Activated naive CD4-positive, alpha-beta T cell treated with anti-CD3 and anti-CD28 coated beads for 36 hours (primary cell): ENCODE measurements at places on chromosomes 4 and X. TPM values are rescaled to one million over a fixed set of nuclear protein-coding genes. Genes with fewer than 3 reads are reported as not detected.
A peak's percentile ranks its signal among the peaks of the same experiment; 100 is the strongest.

DNA sequence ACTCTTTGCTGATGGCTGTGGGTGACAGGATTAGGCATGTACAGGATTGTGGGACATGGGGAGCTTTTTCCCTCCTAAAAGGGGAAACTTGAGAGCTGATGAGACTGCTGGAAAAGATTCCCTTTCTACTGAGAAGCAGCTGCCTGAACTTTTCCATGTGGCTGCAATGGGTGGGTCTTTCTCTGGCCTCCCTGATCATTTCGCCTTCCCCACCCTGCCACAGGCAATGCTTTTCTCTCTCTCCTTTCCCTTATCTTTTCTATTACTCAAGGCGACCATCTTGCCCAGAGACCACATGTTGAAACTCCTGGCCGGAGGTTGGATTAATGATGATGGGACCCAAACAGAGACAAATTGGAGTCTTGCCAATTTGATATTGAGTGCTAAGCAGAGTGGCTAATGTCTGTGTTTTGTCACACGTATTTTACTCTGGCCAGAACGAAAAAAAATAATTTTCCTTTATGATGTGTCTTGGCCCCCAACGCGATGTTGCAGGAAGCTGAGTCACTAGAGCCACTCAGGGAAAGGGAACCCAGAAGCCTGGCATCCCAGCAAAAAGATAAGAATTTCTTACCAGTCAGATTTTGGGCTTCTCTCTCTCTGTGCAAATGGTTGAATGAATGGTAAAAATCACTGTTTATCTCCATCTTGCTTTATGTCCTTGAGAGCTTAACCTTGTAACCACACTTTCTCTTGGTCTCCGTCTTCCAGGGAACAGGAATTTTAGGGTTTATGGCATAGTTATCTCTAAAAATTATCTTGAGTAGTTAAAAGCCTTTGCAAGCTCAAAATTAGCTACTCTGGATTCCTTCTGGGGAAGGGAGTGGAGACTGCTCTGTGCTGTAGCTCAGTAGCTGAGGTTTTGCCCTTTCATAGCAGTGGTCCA is 19.4 kb upstream of the ATP8A1 start:
- DNase-seq: no peak
- H3K36me3 ChIP-seq: peaks cover 3% of the 10 kb centered on the region
- peak overlapping the region; percentile 71 for H3K27ac ChIP-seq
- H3K4me1 ChIP-seq: peaks cover 59% of the 10 kb centered on the region
- no peaks in the 10 kb centered on the region for H3K27me3 ChIP-seq

The GPR34 gene
- total RNA-seq: not detected

The IL2RG gene
- 148 TPM for total RNA-seq

GRCh38 chr4:137735561-137736104 is 203.3 kb upstream of the PCDH18 start:
- H3K4me3 ChIP-seq: no peak overlapping the region
- H3K27ac ChIP-seq: no peak overlapping the region
- H3K27me3 ChIP-seq: no peaks in the 10 kb centered on the region

GRCh38 chr4:103012060-103012459 is 7.4 kb downstream of the SLC9B1 start:
- H3K27ac ChIP-seq: no peak overlapping the region
- H3K4me3 ChIP-seq: no peak overlapping the region
- H3K36me3 ChIP-seq: no peaks in the 10 kb centered on the region
- no peaks in the 10 kb centered on the region for H3K4me1 ChIP-seq

The MAGEB10 gene
- not detected for total RNA-seq

GRCh38 chr4:10730019-10730418 is 45.5 kb upstream of the CLNK start:
- H3K4me1 ChIP-seq: peaks cover 39% of the 10 kb centered on the region
- H3K27ac ChIP-seq: no peak overlapping the region
- H3K27me3 ChIP-seq: no peaks in the 10 kb centered on the region
- H3K4me3 ChIP-seq: no peak overlapping the region
- DNase-seq: no peak

- H3K27ac ChIP-seq: no peak overlapping the region
- H3K4me3 ChIP-seq: no peak overlapping the region
Measured at GRCh38 chr4:36652857-36653256, 371.4 kb downstream of the DTHD1 start.

DNA sequence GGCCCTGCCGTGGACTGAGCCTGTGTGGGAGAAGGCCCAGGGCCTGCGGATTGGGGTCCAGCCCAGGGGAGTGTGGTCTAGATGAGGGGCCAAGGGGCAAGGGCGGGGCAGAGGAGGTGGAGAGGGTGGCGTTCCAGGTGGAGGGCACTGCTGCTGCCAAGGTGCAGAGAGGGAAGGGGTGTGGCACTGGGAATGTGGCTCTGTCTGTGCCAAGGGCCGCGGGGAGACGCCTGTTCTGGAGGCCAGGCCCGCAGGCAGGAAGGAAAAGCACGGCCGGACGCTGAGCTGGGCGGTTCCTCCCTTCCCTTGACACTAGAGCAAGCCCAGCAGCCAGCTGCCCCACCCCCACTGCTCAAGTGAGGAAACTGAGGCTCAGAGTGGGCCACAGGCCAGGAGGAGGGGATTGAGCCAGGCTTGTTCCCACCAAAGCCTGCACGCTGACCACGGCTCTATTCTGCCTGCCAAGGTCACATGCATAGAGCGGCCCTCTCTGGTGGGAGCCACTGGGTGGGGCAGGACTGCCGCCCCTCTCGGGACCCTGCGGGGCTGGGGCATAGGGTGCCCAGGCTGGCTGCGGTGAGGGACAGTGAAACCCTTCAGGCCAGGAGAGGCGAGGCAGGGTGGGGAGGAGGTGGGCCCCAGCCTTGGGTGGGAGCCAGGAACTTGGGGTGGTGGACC is 13.0 kb downstream of the SH3BP2 start:
- no peaks in the 10 kb centered on the region for H3K36me3 ChIP-seq
- H3K27ac ChIP-seq: no peak overlapping the region
- no peaks in the 10 kb centered on the region for H3K27me3 ChIP-seq
- peaks cover 8% of the 10 kb centered on the region for H3K4me1 ChIP-seq
- H3K4me3 ChIP-seq: no peak overlapping the region

The DKK2 gene
- not detected for total RNA-seq

DNA sequence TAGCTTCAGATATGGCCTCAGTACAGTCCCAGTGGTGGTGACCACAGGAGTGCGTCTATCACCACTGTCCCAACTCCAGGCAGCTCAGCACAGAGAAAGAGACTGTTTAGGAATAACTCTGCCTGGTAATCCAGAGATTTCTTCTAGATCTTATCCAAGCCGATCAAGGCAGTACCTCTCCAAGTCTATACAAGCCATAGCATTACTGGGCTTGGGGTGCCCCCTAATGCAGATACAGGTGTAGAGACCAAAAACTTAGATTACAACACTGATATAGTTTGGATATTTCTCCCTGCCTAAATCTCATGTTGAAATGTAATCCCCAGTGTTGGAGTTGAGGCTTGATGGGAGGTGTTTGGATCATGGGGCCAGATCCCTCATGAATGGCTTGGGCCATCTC is 100.9 kb downstream of the PTCHD1 start:
- H3K27me3 ChIP-seq: no peaks in the 10 kb centered on the region
- no peaks in the 10 kb centered on the region for H3K36me3 ChIP-seq
- no peak for DNase-seq

The RNF128 gene
- not detected for total RNA-seq

DNA sequence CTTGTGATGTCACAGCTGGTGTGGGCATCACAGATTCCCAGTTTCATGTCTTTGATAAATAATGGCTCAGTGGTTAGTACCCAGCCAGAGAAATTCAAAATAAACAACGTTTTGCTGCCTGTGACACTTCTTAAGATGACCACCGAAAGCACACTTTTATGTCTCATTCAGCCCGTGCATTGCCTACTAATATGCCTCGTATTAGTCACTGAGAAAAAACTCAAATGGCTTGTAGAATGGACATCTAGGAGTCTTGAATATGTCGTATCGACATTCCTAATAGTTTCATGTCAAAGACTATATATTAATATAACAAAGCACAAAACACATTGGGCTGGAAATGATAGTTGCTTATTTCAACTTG is 103.9 kb upstream of the FAT1 start:
- peaks cover 3% of the 10 kb centered on the region for H3K27me3 ChIP-seq
- no peak for DNase-seq
- no peaks in the 10 kb centered on the region for H3K4me1 ChIP-seq

- H3K4me3 ChIP-seq: no peak overlapping the region
- DNase-seq: no peak
- no peak overlapping the region for H3K27ac ChIP-seq
- no peaks in the 10 kb centered on the region for H3K27me3 ChIP-seq
- peaks cover 36% of the 10 kb centered on the region for H3K4me1 ChIP-seq
Measured at GRCh38 chr4:48356355-48356754, 15.0 kb downstream of the SLAIN2 start.

The PNMA3 gene
- total RNA-seq: 0.69 TPM
